ENCODE measurements at places on chromosomes 11 and 22.

- no peak for DNase-seq
Measured at GRCh38 chr22:29598684-29599020, 4.8 kb upstream of the NF2 start.

DNA sequence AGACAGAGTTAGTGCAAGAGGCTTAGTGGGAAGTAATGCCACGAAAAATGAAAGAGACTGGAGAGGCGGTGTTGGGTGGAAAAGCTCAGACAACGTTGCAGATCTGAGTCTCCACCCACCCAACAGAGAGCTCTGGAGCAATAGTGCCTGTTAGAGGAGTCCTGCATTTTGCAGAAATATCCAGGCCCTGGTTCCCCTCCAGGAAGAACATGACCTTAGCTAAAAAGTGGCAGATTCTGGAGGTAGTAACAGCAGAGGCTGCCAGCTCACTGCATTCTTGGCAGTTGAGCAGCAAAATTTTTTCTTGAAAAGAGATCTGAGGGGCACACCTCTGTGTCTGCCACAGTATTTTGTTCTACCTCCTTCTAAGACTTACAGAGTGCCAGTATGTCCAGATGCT is 27.7 kb upstream of the BIRC3 start:
- no peak for DNase-seq

- DNase-seq, result no peak
Measured at GRCh38 chr11:31895926-31896325, 84.8 kb upstream of the PAX6 start.

GRCh38 chr11:59403546-59403945 is 22.7 kb downstream of the OR5A2 start:
- no peak for DNase-seq

GRCh38 chr11:23315286-23315685 is 455.0 kb upstream of the CCDC179 start:
- DNase-seq, result no peak

- no peak for DNase-seq
Measured at GRCh38 chr11:128399251-128400121, 187.9 kb downstream of the ETS1 start.

GRCh38 chr22:47090591-47091245 is 328.3 kb downstream of the TBC1D22A start:
- peak; percentile 4 for DNase-seq

DNA sequence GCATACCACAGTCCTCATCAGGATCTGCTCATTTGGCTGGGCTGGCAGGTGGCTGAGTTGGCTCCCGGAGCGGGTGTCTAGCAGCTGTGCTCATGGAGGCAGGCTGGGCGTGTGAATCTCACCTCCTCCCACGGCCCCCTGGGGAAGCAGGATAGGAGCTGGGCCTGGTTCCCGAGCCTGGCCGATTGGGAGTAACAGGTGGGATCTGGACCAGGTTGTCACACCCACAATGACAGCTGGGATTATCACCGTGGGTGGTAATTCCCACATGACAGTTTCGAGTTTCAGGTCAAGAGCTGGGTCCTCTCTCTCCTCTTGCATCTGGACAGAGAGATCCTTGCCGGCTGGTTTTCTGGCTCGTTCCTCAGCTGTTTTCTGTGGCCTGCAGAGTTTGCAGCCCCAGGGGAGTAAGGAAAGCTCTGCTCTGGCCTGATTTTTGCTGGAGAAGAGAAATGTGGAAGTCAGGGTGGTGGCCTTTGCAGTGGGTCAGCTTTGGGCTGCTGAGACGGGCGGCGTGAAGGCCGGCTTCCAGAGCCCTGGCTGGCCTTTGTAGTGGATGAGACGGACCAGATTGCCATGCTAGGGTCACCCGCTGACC is 57.0 kb downstream of the BCR start:
- DNase-seq, result no peak

GRCh38 chr22:28977060-28977459 is 84.6 kb downstream of the C22orf31 start:
- DNase-seq, result no peak

- no peak for DNase-seq
Measured at GRCh38 chr11:74686792-74687191, 44.4 kb downstream of the CHRDL2 start.

- no peak for DNase-seq
Measured at GRCh38 chr11:78666675-78667160, 92.1 kb upstream of the NARS2 start.

DNA sequence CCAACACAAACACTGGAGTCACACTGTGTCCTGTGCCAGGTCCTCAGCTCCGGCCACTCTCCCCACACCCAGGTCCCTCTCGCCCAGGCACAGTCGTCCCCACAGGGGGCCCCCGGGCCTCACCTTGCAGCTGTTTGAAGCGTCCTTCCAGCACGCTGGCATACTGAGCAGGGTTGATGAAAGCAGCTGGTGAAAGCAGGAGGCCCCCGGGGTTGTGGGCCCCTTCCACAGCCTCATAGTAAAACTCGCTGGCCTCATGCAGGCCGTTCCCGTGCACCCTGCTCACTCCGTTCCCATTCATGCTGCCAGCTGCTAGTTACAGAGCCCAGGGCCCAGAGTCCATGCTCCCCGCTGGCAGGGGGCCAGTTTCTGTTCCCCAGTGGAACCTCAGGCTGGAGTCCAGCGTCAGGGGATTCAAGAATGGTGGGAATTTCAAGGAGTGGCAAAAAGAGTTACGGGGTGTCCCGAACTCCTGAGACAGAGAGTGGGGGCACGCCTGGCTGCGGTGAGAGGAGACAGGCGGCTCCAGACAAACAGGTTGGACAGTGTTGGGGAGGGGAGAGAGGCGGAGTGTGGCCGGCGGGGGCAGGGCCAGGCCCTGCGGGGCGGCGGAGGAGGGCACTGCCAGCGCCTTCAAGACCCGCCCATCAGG is 10.6 kb downstream of the SPTBN2 start:
- no peak for DNase-seq

- no peak for DNase-seq
Measured at GRCh38 chr11:57457643-57458023, 2.7 kb upstream of the RTN4RL2 start.

- no peak for DNase-seq
Measured at GRCh38 chr11:121968638-121969037, 147.4 kb downstream of the BLID start.

DNA sequence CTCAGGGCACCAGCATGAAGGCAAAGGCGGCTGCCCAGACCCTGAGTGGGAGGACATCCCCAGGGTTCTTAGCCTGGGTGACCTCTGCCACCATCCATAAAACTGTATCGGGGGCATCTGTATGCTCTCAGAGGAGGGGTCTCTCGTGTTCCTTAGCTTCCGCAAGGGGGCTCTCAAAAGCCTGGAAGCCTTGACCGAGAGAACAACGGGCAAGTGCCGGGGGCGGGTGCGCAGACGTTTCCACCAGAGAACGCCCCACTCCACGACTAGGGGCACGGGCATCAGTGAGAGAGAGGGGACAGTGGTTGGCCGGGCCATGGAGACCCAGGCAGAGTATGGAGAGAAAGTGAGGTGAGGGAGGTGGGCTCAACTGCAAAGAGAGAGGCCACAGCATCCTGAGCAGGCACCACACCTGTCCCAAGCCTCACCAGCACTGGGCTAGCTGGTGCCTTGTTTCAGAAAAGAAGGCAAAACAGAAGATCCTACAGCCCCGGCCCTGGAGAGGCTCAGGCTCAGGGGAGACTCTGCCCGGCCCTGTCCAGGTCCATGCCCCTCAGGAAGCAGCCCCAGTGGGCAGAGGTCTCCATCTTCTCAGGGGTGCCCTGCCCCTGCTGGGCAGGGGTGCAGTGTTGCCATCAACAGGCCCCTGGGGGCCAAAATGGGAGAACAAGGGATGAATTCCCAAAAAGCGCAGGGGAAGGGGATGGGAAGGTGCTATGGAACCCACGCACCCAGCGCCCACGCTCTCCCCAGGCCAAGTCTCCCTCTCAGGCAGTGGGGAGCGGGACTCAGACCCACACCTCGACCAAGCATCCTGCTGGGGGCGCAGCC is 5.9 kb downstream of the TSPAN32 start:
- no peak for DNase-seq

DNA sequence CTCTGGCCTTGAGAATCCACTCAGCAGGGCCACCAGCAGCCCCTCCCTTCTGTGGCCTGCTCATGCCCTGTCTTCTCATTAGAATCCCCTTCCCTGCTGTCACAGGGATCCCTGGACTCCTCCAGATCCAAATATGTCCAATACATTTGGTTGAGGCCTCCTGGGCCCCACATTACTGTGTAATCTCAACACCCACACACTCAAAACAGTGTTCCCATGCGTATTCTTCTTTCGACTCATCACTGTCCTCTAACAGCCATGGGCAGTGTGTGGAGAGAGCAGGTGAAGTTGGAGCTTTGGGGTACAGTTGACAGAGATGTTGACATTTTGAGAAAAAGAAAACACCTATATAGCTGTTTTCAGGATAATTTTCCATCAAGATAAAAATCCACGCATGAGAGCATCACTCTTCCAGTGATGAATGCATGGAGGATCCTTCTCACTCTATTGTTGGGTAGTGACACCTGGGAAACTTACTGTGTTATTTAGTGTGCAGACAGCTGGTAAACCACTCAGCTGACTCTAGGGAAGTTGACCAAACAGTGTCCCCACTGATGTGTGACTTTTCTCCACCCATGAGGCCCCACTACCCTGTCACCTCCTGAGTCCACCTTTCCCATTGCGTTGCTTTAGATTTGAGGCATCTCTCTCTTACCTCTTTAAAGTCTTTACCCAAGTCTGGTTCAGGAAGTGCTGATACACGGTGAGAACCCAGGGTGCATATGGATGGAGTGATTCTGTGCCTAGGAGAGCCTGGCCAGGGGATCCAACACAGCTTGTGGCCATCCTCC is 28.7 kb upstream of the VPREB1 start:
- DNase-seq, result no peak

DNA sequence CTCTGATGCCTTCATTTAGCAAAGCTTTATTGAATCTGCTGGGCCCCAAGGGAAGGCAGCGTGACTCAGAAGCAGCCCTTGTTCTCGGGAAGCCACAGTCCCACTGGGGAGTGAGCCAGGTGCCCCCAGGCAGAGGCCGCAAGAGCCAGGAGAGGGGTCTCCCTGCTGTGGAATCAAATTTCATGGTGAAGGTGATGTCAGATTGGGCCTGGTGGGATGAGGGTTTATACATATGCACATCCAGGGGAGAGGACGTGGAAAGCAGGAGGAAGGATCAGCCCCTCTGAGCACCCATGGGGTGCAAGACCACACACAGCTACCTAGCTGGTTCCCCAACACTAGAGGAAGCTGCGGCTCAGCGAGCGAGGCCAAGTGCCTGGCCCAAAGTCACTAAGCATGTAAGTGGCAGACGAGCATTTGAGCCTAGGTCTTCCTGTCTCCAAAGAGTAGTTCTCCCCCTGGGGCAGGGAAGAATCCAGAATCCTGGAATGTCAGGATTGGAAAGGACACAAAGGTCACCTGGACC is 2.0 kb downstream of the SYNGR1 start:
- DNase-seq, result no peak

DNA sequence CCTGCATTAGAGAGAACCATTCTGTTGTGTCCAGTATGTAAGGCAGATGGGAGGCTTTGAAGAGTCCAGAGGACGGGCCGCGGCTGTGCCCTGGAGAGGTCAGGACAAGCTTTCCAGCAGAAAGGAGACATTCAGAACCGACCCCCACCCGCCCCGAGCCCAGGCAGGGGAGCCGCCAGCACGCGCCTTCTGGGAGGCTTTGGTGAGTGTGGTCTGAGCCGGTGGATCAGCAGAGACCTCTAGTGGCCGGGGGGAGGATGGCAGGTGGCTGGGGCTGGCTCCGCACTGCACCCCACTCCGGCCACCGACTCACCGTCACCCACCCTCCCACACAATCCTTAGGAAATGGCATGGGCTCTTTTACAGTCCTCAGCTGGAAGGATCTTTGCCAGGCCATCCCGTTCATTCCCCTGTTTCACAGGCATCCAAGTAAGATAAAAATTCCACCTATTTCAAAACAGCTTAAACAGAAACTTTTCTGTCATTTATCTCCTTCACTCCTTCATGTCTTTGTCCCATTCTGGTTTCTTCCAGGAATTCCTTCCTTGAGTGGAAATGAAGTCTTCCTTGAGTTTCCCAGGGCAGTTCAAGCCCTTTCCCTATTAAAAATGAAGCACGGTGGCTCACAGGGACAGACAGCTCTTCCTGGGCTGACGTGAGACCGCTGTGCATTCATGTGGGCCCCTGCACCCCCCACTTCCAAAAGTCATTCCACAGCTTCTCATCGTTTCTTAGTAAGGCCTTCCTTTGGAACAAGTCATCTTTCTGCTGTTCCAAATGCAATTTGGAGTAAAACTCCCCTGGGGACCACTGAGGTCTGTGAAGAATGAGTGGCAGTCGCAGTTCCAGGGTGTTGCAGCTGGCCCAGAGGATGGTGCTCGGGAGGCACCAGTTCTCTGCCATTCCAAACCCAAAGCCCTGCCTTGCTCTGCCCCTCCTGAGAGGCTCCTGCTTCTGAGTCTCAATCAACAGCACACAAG is 91.0 kb downstream of the FEZ1 start:
- peak; percentile 65 for DNase-seq

- no peak for DNase-seq
Measured at GRCh38 chr11:58788355-58789023, 56.0 kb downstream of the GLYATL2 start.

GRCh38 chr11:119416606-119417580 is 6.1 kb downstream of the THY1 start:
- DNase-seq, result no peak

GRCh38 chr11:18065572-18065971 is 19.5 kb upstream of the TPH1 start:
- DNase-seq, result no peak

DNA sequence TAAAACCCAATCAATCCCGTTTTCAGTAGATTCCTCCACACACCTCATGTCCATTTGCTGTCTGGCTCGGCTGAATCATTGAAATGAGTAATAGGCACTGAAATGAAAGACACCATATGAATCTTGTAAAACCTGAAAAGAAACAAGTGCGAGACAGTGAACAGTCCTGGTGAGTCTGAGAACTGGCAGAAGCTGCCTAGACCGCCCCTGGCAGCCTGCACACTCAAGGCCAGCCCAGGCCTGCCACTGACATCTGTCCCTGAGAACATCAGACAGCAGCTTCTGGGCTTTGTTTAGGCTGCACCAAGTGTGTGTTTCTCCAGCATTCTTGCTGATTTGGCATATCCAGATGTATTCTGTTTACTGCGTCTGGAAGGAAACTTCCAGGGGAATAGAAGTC is 44.8 kb downstream of the ENDOD1 start:
- no peak for DNase-seq

DNA sequence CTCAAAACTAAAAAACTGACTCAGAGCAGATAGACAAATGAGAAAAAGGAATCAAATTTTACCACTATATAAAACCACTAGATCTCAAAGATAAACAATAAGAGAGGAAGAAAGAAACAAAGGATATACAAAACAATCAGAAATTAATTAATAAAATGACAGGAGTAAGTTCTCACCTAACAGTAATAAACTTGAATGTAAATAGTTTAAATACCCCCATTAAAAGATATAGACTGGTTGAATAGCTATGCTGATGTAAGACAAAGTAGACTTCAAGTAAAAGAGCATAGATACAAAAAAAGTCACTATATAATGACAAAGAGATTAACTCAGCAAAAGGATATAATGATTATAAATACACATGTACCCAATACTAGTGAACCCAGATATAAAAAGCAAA is 72.3 kb upstream of the GNAZ start:
- DNase-seq, result no peak

- no peak for DNase-seq
Measured at GRCh38 chr22:47335460-47335859, 573.0 kb downstream of the TBC1D22A start.

GRCh38 chr22:42365111-42365865 is 66.9 kb downstream of the NFAM1 start:
- no peak for DNase-seq

- no peak for DNase-seq
Measured at GRCh38 chr22:30562366-30562765, 12.1 kb downstream of the GAL3ST1 start.

- no peak for DNase-seq
Measured at GRCh38 chr22:29391546-29391945, 3.2 kb upstream of the AP1B1 start.

GRCh38 chr11:15605094-15605493 is 490.4 kb downstream of the INSC start:
- DNase-seq, result no peak
